ENCODE measurements at places on chromosomes 4 and X.

DNA sequence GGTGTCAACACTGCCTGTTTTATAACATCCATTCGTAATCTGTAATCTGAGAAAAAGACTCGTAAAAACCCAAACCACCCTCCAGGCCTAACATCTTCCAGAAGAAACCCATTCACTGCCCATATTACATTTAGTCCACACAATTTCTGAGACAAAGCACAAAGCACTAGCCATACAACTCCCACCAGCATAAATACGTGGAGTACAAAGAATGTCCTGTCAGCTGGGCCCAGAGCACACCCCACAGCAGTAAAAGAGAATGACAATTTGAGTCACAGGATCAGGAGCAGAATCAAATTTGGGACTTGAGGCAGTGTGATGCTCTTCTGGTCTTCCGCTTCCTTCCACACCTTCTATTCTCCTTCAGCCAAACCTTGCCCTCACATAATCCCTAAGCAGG, 6.8 kb downstream of the MECP2 start:
- DNase-seq = no peak

- no peak for DNase-seq
Observed at GRCh38 chr4:8259743-8260430, 9.7 kb upstream of the HTRA3 start.

- no peak for DNase-seq
Observed at GRCh38 chr4:82519776-82520175, 42.0 kb downstream of the TMEM150C start.

DNA sequence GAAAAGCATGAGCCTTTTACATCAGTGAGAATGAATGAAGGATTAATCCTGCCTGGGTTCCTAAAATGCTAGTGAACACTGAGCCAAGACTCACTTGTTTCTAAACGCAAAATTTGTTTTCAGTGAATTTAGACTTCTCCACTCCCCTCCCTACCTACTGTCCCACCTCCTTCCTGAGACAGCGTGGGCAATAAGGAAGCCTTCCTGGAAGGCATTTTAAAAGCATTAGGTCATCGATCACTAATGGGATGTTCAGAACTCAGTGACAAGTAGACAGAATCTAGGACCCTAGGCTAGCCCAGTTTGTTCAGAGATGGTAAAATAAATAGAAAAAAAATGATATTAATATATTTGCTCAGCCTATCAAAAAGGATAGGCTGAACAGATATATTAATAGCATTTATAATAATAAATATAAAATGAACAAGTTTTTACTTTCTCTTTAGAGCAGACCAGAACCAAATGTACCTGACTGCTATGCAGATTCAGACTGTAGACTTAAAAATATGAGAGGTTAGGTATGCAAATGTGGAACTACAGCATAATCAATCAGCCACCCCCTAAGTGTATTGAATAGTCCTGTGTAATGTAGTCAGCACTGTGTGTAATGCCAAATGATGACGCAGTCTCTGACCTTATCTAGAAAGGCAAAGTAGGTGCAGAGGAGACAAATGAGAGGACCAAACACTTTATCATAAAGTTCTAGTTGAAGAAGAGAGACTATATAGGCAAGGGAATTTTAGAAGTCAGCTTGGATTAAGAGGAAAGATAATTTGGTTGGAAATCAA, 331.1 kb downstream of the GPAT3 start:
- no peak for DNase-seq

- no peak for DNase-seq
Observed at GRCh38 chr4:22780317-22780716, 87.6 kb downstream of the GBA3 start.

DNA sequence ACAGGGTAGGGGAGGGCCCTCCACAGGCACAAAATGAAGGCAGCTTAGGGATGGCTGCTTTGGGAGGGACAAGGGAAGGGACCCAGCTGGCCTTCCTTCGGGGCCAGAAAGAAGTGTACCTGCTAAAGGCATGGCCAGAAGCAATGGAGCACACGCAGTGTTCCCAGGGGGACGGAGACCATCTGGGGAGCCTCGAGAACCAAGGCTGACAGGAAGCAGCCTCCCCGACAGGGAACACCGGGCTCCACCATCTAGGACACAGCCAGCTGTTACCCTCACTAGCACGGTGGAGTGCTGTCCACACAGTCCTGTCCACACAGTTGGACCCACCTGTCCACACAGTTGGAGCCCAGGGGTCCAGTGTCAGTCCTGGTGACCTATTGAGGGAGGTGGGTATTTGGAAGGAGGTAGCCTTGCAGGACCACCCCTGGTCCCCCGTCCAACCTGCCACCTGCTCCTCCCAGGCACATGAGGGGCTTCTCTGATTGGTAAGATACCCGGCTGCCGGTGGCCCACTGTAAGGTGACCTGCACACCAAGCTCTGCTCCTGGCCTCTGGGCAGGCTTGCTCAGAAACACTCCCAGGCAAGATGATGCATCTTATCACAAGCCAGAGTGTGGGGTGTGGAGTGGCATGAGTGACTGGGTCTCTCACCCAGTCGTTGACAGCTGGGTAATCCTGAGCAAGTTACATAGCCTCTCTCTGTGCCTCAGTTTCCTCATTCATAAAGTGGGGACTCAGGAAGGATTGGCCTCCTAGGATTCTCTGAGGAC, 20.5 kb upstream of the AFAP1 start:
- DNase-seq = no peak

- no peak for DNase-seq
Observed at GRCh38 chrX:14913241-14913640, 40.0 kb downstream of the MOSPD2 start.

GRCh38 chrX:27767387-27767786, 40.4 kb upstream of the MAGEB10 start:
- no peak for DNase-seq

Data from activated CD8-positive, alpha-beta memory T cell treated with anti-CD3 and anti-CD28 coated beads, Interleukin-2, amount 50 U/mL, for 4 hours (primary cell).